ENCODE measurements at places on chromosomes 16 and 17.
A peak's percentile ranks its signal among the peaks of the same experiment; 100 is the strongest.

- peak; percentile 68 for DNase-seq
Observed at GRCh38 chr17:80445007-80445725, 30.2 kb downstream of the ENDOV start.

- no peak for DNase-seq
Observed at GRCh38 chr17:37384560-37385149, 8.9 kb downstream of the C17orf78 start.

- DNase-seq: peak; percentile 40
Observed at GRCh38 chr17:30378241-30378824, 394 bp upstream of the CPD start.

GRCh38 chr16:58508671-58509251 lies 6.6 kb upstream of the SETD6 start:
- no peak for DNase-seq

GRCh38 chr16:11783319-11784037 lies 13.6 kb downstream of the ZC3H7A start:
- DNase-seq: no peak

DNA sequence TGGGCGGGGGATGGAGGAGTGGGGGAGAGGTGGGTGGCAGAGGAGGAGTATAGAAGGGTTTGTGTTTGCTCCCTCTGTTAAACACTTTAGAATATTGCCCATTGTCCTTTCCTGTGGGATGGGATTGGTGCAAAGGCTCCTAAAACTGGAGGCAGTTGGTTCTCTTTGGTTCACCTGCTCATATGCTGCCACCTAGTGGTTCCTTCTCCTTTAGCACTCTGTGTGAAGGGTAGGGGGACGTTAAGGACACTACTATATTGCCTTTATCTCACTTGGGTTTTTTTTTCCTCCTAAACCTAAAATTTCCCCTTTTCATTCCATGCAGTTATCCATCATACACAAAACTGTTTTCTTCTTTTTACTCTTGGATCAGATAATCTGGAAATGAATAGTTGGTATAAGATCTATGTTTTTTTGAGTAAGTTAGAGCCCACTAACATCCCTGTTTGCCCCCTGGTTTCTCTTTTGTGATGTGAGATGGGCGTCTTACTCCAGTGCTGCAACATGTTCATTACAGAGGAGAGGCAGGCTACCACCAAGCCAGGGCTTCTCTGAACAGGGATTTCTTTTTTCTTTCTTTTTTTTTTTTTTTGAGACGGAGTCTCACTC lies 23.8 kb downstream of the SNX11 start:
- peak; percentile 86 for DNase-seq

- DNase-seq: peak; percentile 65
Observed at GRCh38 chr17:5234645-5235576, at the start of gene SCIMP. Gene SCIMP (minus strand): TSS chr17:5234860. CDS start chr17:5234755, 105 bp downstream.

DNA sequence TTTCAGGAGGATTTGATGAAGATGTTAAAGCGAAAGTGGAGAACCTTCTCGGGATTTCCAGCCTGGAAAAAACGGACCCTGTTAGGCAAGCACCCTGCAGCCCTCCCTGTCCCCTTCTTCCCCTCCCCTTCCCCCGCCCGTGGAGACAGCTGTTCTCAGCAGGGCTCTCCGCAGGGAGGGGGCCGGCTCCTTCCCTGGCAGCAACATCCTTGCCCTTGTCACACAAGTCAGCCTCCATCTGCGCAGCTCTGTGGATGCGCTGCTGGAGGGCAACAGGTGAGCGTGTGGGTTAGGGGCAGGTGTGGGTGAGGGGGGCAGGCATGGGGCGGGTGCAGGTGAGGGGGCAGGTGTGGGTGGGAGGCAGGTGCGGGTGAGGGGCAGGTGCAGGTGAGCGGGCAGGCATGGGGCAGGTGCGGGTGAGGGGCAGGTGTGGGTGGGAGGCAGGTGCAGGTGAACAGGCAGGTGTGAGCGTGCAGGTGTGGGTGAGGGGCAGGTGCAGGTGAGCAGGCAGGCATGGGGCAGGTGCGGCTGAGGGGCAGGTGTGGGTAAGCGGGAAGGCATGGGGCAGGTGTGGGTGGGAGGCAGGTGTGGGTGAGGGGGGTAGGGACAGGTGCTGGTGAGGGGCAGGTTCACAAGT lies 9.4 kb downstream of the CYBC1 start:
- no peak for DNase-seq

Measured in Ammon's horn (tissue), 1 donor.